ENCODE measurements at places on chromosomes 3 and 15.

- DNase-seq = no peak
These were observed 38.7 kb downstream of the CHSY1 start for GRCh38 chr15:101213147-101213546.

GRCh38 chr3:157786211-157786610 is 283.0 kb upstream of the VEPH1 start:
- no peak for DNase-seq

DNA sequence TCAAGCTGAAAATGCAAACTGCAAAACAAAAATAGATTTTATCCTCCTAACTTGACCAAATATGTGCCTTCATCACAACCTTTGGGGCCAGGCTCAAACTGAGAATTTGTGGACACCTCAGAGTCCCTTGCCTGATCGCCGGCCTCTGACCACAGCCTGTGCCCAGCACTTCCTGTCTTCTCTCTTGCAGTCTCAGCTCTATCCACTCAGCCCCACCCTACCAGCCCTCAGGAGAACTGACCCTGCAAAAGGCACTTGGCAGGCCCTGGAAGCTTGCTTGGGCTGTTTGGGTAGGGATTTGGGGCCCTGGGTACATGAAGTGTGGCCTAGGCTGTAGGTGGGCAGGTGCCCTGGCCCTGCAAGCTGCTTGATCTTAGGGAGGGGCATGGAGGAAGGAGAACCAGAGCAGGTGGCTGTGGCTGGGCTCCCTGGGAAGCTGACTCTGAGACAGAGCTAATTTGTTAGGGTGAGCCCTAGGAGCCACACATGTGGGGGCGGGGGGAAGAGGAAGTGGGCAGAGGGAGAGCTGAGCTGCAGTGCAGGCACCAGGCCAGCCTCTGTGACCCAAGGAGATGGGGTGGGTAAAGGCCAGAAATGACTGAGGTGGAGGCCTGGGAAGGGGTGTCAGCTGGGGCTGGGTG is 8.6 kb downstream of the CLEC3B start:
- no peak for DNase-seq

GRCh38 chr3:88219138-88219792 is 69.5 kb downstream of the C3orf38 start:
- DNase-seq = no peak

DNA sequence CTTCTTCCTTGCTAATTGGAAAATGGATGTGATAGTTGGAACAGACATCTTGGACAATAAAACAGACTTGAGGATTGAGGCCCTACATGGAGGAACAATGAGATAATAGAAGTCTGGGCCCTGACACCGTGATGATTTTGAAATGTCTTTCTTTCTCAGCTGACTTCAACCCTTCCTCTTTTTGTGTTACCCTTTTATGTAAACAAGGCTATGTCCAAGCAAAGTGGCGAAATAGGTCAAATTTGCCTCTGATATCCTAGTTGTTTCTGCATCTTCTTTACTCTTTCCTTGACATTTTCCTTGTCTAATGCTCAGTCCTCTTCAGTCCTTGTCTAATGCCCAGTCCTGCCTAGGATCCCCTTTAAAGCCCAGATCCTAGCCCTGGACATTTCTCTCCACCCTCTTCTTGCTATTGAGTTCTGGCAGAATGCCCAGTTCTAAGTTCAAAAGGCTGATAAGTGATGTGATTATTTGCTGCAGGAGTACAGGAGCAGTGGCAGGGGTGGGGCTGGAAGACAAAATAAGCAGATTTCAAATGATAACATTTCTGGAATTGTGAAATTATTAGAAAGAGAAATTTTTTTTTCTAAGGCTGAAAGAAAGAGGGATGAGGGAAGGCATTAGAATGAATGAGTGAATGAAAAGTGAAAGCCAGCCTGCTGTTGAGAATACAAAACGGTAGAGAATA is 6.5 kb upstream of the VPS8 start:
- no peak for DNase-seq

GRCh38 chr3:124032881-124033359 is 41.0 kb upstream of the ROPN1 start:
- DNase-seq = no peak

GRCh38 chr3:141231952-141232823 is 563 bp downstream of the PXYLP1 start:
- no peak for DNase-seq

DNA sequence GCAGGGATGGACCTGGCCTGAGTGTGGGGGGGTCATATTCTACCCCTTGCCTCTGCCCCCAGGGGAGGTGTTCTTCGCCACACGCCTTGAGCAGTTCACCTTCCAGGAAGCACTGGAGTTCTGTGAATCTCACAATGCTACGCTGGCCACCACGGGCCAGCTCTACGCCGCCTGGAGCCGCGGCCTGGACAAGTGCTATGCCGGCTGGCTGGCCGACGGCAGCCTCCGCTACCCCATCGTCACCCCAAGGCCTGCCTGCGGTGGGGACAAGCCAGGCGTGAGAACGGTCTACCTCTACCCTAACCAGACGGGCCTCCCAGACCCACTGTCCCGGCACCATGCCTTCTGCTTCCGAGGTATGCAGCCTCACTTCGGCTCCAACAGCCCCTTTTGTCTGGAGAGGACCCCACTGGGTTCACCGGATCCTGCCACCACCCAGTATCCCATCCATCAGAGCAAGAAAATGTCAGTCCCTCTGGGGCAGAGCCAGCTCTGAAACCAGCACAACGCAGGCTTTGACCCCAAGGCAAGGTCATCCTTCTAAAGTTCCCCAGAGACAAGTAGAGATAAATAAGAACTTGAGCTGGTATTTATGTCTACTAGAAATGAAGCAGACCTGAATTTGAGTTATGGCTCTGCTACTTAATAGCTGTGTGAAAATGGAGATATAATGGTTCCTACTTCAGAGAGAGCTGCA is 45.8 kb downstream of the HAPLN3 start:
- no peak for DNase-seq

GRCh38 chr3:195101001-195101583 is 169.9 kb downstream of the XXYLT1 start:
- DNase-seq = no peak

GRCh38 chr15:39651881-39652280 is 71.0 kb downstream of the THBS1 start:
- no peak for DNase-seq

DNA sequence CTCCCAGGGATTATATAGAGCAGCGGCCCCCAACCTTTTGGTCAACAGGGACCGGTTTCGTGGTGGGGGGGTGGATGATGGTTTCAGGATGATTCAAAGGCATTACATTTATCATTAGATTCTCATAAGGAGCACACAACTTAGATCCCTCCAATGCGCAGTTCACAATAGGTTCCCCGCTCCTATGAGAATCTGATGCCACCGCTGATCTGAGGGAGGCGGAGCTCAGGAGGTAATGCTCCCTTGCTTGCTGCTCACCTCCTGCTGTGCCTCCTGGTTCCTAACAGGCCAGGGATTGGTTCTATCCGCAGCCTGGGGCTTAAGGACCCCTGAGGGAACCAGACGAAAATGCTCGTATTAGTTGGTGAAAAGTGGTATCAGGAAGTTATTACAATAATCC is 1.3 kb upstream of the HACD2 start:
- DNase-seq = no peak

- no peak for DNase-seq
These were observed 17.1 kb downstream of the LMOD3 start for GRCh38 chr3:69105320-69105719.

GRCh38 chr3:159620281-159620680 is 368.4 kb upstream of the IL12A start:
- DNase-seq = no peak

GRCh38 chr3:14491396-14492190 is 48.5 kb downstream of the GRIP2 start:
- DNase-seq = no peak

- DNase-seq = no peak
These were observed 20.9 kb upstream of the ABHD17C start for GRCh38 chr15:80674245-80674614.

- no peak for DNase-seq
These were observed 223.7 kb downstream of the SQOR start for GRCh38 chr15:45858491-45858890.

DNA sequence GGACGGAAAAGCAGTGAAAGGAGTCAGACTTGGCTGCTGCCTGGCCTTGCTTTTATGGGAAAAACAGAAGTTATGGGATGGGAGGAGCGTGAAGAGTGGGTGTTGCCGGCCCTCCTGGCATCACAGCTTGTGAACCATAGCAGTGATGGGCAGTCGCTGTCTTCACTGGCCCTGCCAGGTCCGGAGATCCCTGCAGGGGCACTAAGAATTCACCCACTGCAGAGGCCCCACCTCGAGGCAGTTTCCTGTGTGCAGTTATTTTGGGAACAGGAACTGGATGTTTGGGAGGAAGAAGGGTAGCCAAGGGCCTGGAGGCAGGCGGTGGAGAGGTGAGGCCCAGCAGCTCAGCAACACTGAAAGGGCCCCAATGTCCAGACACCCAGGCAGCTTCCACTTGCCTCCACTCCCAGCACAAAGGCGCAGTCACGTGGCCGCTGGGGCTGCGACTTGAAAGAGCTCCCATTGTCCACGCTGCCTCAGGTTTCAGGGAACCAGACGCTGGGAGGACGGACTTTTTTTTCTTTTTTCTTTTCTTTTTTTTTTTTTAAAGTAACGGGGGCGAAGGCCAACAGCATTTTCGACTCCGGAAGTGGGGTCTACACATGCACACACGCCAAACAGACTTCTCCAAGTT is 255.6 kb downstream of the ZNF621 start:
- DNase-seq = no peak

DNA sequence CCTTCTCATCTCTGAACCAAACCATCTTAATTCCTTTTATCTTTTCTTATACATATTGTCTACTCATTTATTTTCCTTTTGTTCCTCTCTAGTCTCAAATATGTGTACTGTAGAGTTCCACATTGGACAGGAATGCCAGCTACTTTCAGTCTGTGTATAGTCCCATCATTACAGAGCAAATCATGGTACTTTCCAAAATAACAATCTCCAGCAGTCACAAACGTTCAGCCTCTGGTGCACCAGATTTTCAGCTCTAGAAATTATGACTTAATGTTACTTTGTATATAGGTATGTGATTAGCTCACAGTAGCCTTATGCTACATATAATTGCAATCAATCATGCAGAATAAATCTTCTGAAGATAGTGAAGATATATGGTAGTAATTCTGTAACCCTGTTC is 32.5 kb upstream of the TM4SF4 start:
- DNase-seq = no peak

DNA sequence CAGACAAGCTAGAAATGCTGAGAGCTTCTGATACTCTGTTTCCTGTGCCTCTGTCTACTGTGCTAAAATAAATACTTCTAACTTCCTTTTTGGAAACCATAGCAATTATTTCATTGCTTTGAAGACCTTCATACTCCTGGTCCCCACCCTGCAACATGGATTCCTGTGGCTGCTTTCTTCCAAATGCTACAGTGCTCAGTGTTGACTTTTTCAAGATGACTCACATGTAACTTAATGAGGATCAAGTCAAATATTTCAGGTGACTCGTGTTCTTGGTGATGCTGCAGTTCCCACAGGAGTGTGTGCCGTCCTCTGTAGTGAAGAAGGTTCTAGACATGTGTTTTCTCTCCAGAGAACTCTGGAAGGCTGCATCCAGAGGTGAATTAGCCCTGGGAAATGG is 288.6 kb downstream of the CLSTN2 start:
- no peak for DNase-seq

GRCh38 chr15:68980786-68981185 is 33.7 kb upstream of the NOX5 start:
- no peak for DNase-seq

DNA sequence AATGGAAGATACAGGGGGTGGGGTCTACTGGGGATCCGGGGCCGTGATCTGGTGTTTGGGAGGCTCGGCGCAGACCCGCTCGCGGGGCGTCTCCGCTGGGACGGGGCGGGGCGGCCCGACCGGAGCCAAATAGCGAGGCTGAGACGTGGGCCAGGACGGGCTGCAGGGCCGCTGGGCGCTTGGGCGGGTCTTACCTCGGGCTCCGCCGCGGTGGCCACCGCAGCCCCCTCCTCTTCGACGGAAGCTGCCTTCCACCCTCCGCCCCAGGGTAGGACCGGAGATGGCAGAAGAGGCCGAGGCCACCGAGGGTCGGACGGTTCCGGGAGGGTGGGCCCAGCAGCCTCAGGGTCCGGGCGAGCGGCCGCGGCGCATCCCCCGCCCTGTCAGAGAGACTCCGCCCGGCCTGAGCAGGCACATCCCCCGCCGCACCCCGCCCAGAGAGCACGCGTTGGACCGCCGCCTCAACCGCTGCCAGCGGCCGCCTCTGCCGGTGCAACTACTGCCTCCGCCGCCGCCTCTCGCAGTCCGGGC is 399 bp downstream of the MYO9A start:
- DNase-seq = no peak

- no peak for DNase-seq
These were observed 12.4 kb downstream of the GNB4 start for GRCh38 chr3:179438841-179439240.

- DNase-seq = no peak
These were observed 5.5 kb upstream of the FSIP1 start for GRCh38 chr15:39788108-39788507.

- no peak for DNase-seq
These were observed 120.6 kb downstream of the CD47 start for GRCh38 chr3:107969994-107970819.

GRCh38 chr3:196772897-196773296 is 33.2 kb downstream of the PAK2 start:
- DNase-seq = no peak

GRCh38 chr3:185325946-185326791 is 36.8 kb upstream of the MAP3K13 start:
- no peak for DNase-seq

DNA sequence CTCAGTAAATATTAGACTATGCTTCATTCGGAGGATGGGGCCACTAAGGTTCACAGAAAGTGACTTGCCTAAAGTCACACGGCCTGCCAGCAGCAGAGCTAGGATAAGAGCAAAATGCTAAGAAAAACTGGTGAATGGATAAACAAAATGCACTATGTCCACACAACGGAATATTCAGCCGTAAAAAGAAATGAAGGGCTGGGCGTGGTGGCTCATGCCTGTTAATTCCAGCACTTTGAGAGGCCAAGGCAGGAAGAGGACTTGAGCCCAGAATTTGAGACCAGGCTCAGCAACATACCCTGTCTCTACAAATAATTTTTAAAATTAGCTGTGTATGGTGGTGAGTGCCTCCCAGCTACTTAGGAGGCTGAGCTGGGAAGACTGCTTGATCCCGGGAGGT is 7.7 kb downstream of the TKT start:
- no peak for DNase-seq
